ENCODE measurements at places on chromosomes 4 and X.

- DNase-seq, result no peak
Measured at GRCh38 chrX:17642891-17643290, 94.4 kb upstream of the SCML1 start.

- no peak for DNase-seq
Measured at GRCh38 chr4:177105536-177105935, 204.1 kb upstream of the NEIL3 start.

DNA sequence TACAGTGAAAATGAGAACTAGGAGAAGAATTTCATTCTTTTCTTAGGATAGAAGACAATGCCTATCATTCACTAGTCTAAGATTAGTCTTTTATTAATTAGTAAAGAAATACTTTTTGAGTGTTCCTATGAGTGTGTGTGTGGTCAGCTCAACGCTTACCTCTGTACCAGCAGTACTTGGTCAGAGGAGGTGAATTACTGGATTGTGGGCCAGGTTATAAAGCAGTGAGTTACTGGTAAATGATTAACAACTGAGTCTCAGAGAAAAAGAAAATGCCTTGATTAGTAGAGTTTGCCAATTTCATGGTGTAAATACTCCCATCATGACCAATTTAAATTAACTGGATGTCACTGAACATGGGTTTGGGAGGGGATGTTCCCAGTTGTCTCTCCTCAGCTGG is 444.6 kb downstream of the STIM2 start:
- no peak for DNase-seq

- no peak for DNase-seq
Measured at GRCh38 chrX:135512508-135513129, 7.8 kb upstream of the INTS6L start.

DNA sequence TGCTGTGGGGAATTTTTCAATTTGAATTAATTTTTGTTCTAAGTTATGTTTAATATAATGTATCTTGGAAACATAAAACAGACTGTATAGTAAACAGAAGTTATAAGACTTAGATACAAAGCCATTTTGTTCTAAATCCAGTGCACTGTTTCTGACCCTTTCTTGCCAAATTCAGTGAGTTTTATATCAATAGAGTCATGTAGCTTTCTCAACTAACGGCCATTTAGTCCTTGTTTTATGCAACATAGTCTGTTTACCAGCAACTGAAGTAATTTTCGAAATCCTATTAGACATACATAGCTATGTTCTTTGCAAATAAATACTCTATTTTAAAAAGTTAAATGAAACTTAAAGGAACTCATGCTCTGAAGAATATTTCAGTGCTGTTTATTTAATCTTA is 242.8 kb downstream of the ADGRL3 start:
- DNase-seq, result no peak

DNA sequence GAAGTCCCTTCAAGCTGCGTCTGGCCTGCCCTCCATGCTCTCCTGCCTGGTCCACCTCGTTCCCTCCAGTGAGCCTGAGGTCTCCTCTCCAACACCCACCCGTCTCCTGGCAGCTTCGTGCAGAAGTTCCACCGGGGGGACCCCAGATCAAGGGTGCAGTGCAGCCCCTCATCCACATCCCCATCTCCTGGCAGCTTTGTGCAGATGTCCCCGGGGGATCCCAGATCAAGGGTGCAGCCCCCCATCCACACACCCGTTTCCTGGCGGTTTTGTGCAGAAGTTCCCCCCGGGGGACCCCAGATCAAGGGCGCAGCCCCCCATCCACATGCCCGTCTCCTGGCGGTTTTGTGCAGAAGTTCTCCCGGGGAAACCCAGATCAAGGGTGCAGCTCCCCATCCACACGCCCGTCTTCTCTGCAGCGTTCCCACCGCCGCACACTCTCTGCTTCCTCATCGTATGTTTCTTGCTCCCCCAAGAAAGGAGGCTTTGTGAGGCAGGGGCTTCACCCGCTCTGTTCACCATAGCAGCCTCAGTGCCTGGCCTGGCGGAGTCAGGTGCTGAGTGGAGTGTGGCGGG is 35.7 kb downstream of the PIGG start:
- DNase-seq, result no peak

GRCh38 chrX:114599305-114599704 is 15.4 kb downstream of the HTR2C start:
- no peak for DNase-seq

DNA sequence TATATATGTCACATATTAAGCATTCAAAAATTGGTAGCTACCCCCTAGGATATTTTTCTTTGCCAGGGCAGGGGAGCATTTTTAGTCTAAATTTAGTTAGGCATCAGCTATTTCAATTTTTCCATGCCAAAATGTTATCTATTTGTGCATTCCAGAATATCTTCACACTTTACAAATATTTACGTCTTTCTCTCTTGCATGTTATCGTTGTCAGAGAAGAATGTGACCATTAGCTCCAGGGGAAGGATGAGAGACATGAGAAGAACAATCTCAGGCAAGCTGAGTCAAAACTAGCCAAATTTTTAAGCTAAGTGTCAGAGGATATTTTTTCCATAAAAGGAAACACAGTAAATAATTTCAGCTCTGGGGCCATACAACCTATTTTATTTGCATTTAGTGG is 885.0 kb upstream of the EPHA5 start:
- no peak for DNase-seq

- no peak for DNase-seq
Measured at GRCh38 chr4:88573276-88573980, 18.9 kb upstream of the HERC3 start.

DNA sequence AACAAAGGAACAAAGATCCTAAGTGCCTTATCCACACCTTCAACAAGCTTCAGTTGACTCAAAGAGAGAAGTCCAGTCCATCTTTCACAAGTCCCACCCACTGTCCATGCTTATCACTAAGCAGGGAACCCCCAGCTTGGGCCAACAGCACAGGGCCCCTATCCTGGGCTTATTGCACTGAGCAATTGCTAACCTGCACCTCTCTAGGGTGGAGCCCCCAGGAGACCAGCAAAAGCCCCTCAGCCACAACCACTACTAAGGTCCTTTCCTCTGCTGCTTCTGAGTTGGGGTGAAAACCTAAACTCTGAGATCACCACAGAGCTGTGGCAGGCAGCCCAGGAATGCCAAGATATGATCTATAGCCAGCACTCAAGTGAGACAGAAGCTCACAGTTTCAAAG is 96.7 kb upstream of the PBDC1 start:
- no peak for DNase-seq
